ENCODE measurements at places on chromosomes 2 and 18.

GRCh38 chr2:56812432-56812831, 628.6 kb downstream of the CCDC85A start:
- no peak for DNase-seq

DNA sequence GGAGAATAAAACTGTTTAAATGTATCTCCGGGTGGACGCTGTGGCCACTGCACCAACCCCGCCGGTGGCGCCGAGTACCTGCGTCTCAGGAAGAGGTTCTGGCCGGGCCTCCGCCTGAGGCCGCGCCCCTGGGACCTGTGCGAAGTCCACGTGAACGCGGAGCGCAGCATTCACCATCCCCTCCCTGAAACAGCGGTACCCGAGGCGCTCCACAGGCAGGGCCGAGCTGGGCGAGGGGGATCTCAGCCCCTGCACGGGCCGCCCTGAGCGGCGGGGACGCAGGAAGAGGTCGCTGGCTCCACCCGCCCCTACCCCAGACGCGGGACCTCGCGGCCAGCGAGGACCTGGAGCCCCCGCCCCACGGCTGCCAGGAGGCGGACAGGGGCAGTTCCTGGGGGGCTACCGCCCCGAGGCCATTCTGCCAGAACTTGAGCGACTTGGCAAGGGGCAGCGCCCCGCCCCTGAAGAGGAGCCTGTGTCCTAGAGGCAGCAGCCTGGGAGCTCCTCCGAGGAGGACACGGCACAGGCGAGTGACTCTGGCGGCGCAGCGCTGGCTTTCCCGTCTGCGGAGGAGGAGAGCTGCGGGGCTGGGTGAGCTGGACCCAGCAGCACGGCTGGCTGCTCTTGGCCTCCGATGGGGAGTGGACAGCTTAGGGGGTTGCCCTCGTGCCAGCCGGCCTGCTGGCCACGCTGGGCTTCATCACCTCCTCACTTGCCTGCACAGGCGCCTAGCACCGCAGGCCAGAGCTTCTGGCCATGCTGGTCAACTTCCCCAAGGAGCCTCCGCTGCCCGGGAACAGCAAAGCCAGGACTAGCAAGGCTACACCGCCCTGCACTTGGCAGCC, 9.7 kb upstream of the TEKT4 start:
- DNase-seq: peak; percentile 57

DNA sequence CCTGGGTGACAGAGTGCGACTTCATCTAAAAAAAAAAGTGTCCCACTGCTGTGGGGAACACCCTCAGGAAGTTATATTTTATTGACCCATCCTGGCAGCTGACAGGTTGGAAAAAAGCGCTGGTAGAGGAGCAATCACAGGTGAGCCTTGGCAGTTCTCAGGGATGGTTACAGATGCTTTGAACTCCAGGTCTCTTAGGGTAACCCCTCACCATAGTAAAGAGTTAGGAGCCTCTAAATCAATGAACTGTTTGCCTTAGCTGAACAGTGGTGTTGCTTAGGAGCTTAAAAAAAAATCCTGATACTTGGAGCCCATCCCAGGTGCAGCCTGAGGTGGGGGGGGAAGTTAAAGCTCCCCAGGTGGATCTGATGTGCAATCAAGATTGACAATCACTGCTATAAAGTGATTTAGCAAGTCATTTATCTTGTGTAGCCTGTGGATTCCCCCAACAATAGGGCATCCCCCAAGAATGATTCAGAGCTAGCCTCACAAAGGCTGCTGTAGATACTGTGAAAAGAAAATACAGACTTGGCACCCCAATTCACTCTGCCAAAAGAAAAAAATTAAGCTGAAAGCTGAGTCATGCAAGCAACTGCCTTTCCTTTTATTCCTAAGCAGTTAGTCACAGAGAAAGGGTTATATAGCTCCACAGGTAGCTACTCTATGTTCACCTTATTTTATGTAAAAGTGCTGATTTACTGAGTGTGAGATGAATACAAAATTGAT, 14.8 kb downstream of the SLC16A14 start:
- DNase-seq: no peak

- DNase-seq: no peak
Measured at GRCh38 chr2:120809609-120810440, 74.2 kb downstream of the GLI2 start.
